ENCODE measurements at places on chromosomes 12 and 14.

GRCh38 chr12:22459838-22460490, 84.4 kb downstream of the C2CD5 start:
- peak; percentile 64 for DNase-seq

- DNase-seq = no peak
Observed at GRCh38 chr14:62030387-62030786, 268.2 kb downstream of the SNAPC1 start.

- no peak for DNase-seq
Observed at GRCh38 chr14:104723651-104724406, at the start of gene ADSS1. ADSS1 (plus strand) TSS chr14:104724229; CDS start chr14:104724271, 42 bp downstream.

DNA sequence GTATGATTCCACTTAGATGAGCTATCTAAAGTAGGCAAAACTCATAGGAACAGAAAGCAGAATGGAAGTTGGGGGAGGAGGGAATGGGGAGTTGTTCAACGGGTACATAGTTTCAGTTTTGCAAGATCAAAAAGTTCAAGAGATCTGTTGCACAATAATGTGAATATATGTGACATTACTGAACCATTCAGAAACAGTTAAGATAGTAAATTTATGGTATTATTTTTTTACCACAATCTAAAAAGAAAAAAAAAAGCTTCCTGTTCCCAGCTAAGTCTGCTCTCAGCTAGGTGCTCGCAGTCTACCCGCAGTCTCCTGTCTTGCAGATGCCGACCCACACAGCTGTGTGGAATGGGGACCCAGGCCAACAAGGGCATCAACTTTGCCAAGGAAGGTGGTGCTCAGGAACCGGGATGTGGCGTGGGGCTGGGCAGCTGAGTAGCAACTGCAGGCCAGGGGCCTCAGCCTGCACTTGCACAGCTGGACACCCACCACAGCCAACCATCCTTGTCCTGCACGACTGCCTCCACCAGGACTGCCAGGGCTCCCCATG, 15.3 kb upstream of the ANO6 start:
- no peak for DNase-seq

GRCh38 chr12:20801035-20801434, 9.5 kb upstream of the SLCO1B3 start:
- DNase-seq = no peak

- no peak for DNase-seq
Observed at GRCh38 chr12:132776816-132777568, 15.4 kb upstream of the ANKLE2 start.

DNA sequence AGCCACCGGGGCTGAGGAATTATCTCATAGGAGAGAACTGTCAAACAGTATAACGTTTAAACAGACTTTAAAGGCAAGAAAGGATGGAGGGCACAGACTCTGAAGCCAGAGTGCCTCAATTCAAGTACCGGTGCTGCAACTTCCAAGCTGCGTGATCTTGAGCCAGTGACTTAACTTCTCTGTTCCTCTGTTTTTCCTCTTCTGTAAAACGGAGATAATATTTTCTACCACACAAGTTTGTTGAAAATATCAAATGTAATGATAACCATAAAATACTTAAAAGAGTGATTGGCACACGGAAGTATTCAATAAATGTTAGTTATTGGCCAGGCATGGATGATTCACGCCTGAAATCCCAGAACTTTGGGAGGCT, 18.2 kb downstream of the BATF start:
- DNase-seq = no peak

DNA sequence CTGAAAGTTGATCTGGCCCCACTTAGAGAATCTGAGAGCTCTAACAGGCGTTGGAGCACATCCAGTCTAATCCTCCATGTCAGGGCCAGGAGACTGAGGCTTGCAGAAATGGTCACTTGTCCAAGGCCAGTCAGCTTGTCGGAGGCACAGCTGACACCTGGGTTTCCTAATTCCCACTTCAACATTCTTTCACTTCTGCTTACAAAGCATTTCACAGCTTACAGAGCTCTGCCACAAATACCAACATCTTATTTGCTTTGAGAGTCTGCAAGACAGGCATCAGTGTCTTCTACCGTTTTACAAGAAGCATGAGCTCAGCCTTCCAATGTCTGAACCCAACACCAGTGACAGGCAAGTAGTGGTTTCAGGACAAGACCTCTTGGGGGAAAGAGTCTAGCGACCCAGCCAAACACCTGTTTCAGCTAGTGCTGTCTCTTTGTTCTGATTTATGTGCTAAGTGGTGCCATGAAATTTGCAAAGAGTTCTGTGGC, 31.8 kb downstream of the ISCA2 start:
- no peak for DNase-seq

DNA sequence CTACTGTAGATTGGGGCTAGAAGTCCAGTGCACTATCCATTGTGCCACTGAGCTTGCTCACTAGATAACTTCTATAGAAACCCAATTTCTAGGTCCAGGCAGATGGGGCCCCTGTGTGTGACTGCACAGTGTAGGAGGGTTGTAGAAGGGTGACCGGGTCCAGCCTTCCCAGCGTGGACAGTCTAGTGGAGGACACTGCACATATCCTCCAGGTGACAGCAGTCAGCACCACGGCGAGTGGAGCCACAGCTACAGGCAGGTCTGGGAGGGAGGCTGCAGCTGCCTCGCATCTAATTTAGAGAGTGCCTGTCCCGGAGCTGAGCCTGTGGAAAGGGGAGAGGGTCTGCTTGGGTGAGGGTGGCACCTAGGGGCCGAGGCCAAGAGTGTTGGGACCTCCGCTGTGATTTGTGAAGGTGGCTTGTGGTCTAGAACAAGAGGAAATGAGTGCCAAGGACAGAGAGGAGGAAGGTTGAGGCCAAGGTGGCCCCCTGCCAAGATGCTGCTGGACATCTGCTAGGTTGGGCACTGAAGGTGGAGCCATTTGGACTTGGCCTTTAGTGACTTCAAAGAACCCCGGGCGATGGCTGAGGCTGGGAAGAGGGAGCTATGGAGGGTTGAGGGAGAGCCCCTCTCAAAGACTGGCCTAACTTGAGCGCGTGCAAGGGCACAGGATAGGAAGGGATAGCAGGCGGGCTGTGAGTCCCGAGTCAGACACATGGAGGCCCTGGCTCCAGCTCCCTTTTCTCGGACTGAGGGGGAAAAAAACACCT, 46.0 kb upstream of the TRAF3 start:
- no peak for DNase-seq

- DNase-seq = no peak
Observed at GRCh38 chr14:33505963-33506329, 444.9 kb downstream of the EGLN3 start.

DNA sequence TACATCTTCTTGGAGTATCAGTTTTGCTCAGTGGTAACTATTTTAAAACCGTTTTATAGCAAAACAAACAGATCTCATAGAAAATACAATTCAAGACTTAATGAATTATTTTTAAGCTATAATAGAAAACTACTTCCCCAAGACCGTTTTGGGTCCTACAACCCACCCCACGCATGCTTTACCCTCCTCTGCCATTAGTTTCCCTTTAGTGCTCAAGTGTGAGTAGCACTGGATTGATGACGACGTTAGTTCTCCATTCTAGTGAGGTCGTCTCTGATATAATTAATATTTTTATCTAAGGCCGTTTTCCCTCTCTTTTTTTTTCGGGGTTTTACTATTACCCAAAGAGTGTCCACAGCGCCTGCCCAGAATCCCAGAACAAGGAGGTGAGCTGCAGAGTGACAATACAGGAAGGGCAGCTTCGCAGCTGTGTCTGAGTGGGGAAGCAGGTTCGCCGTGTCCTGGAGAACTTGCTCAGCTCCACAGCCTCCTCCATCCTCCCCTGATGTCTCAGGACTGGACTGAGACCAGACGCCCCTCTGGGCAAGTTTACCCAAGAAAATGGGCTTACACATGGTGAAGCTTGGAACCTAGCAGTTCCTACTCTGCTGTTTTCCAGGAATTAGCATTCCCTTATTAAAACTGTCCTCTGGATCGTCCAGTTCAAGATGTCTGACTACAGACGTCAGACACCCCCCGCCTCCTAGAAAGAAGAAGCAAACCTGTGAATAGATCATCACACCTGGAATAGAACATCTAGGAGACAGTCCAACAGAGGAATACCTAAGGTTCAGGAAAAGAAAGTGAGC, 31.9 kb upstream of the MON2 start:
- no peak for DNase-seq

DNA sequence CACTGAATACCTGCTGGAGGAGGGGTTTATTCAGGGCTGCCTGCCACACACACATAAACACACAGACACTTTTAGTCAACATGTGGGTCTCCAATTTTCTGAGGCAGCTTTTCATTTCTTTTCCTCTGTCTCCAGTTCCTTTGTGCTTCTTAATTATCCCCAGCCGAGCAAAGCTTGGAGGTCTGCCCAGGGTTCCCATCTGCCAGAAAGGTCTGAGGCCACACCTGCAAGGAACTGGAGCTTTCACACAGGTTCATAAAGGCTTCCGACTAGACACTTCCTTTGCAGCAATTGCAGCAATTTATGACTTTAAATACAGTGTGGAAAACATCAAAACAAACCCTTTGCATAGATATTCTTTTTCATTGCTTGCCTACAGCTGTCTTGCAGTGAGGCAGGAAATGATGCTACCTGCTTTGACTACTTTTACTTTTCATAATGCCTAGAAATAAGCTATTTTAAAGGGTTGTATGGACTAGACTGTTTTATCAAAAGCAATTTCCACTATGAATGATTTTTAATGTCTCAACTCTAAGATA, 1318.9 kb downstream of the AACS start:
- DNase-seq = no peak

- DNase-seq = peak; percentile 25
Observed at GRCh38 chr14:24298892-24299254, 707 bp downstream of the DHRS1 start.

DNA sequence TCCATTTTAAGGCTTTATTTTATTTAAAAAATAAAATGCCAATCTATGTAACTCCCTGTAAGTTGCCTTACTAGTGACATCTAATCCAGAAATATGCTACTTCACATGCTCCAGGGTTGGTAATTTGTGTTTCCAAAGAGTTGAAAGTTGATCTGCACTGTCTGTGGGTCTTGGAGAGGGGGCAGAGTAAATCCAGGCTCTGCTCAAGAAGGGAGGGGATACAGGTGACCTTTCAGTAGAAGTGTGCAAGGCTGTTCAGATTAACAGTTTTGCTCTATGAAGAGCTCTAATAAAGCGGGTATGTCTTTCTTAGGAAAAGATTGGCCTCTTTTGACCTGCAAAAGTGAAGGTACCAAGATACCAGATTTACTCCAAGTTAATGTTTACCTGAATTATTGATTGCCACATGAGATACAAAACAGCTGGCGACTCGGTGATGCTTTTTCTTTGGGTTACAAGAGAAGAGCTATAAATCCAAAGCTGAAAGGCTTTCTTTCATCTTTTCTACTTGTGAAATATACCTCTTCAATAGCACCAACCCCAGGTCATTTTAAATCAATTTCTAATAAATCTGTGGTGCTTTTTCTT, 75.6 kb upstream of the FLRT2 start:
- DNase-seq = no peak

- no peak for DNase-seq
Observed at GRCh38 chr14:65344011-65344410, 68.5 kb upstream of the FUT8 start.

GRCh38 chr14:104967386-104968152, 10.6 kb downstream of the AHNAK2 start:
- no peak for DNase-seq

GRCh38 chr14:51382506-51382905, 142.5 kb downstream of the TMX1 start:
- DNase-seq = no peak

DNA sequence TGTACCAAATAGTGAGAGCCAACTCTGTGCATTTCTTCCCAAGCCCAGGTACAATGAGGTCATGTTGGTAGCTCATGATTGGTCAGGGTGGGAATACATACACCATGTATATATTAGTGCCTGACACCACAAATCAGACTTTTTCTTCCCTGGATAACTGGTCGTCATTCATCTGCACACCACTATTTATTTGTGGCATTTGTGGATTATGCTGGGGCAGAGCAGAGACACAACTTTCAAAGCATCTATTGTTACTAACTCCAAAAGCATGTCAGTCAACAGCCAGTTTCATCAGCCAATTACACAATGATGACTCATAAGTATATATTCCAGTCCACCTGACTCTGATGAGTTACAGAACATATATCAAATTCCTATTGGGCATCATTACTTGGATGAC, 181.7 kb downstream of the ADAMTS20 start:
- no peak for DNase-seq

- no peak for DNase-seq
Observed at GRCh38 chr14:54058505-54058904, 101.9 kb upstream of the BMP4 start.

DNA sequence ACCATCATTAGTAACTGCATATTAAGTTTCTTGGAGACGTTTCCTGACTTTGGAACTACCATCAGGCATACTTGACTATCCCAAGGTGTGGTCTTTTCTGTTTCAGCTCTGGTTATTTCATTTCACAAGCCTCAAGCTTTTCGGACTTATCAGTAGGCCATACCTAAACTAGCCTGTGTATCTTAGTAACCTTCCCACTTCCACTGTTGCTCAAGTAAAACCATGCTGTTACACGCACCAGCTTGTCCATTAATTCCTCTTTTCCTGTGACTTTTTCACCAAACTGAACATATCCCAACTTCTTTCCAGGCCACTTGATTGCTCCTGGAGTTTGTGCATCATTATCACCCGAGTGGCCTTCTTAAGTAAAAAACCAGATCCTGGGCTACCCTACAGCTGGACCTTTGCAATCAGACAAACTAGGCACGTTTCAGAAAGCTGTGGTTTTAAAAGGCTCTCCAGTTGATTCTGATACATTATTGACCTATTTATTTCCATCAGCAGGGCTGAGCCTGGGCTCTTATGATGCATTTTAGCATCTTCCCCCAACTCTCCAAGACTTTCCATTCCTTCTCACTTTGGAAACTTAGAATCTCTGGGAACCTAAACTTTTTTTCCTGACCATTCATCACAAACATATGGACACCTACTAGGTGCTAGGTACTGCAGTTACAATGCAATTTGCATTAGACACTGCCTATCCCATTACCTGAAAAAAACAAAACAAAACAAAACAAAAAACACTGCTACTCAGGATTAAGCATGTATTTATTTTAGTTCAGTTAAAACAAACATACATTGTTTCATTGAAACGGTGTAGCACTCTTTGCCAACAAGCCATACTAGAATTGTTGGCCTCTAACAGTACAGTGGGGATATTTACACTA, 14.9 kb downstream of the SLC38A2 start:
- peak; percentile 77 for DNase-seq

- no peak for DNase-seq
Observed at GRCh38 chr12:81758421-81759189, 545 bp downstream of the PPFIA2 start.

DNA sequence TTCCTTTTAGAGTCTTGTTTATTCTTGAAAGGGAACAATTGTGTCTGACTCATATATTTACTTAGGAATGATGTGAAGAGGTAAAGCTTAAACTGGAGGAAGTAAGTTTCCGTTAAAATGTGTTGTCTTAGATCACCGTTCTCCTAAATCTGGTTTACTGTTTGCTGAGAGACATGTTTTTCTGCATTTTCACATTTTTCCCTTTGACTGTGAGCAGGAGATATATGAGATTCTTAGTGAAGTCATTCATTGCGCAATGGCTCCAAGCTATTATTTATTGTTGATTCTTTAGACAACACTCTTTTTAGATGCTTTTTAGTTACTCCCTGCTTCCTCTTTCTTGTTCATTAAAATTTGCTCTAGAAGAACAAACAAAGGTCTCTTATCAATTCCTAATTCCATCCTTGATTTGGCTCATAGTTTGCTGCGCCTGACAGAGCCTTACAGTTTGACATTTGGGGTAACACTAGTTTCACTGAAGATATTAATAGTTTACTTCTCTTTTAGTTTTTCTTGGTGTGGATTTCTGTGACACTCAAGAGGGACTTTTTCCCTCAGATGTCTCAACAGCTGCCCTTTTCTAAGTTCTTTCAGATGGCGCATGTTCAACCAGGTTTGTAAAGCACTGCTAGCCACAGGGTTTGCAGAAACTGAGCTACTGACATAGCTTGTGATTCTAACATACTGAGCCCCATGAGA, 11.4 kb downstream of the CLECL1 start:
- DNase-seq = no peak

All from SW 1271 (cell line).